ENCODE measurements at places on chromosomes 5 and 9. TPM values are rescaled to one million over a fixed set of nuclear protein-coding genes. Genes with fewer than 3 reads are reported as not detected.

RNF224 gene
- not detected for polyA plus RNA-seq

SHB gene
- 0.22 TPM for polyA plus RNA-seq

GRIN1 gene
- not detected for polyA plus RNA-seq

PCDHAC1 gene
- not detected for polyA plus RNA-seq

PCDHB6 gene
- not detected for polyA plus RNA-seq

DCTN3 gene
- 125 TPM for polyA plus RNA-seq

DIAPH1 gene
- polyA plus RNA-seq = 89.7 TPM

UAP1L1 gene
- polyA plus RNA-seq = 0.71 TPM

ANKRD33B gene
- not detected for polyA plus RNA-seq

ATP10B gene
- not detected for polyA plus RNA-seq

FGFR4 gene
- 0.20 TPM for polyA plus RNA-seq

INSL6 gene
- polyA plus RNA-seq = not detected

ZFP2 gene
- 0.82 TPM for polyA plus RNA-seq

PCDHB5 gene
- polyA plus RNA-seq = not detected

ARHGEF37 gene
- polyA plus RNA-seq = 0.46 TPM

FCN2 gene
- polyA plus RNA-seq = not detected

TSLP gene
- not detected for polyA plus RNA-seq

SPATA31E1 gene
- not detected for polyA plus RNA-seq

PROB1 gene
- polyA plus RNA-seq = 0.26 TPM

CAMK2A gene
- not detected for polyA plus RNA-seq

GMCL2 gene
- not detected for polyA plus RNA-seq

PTGES gene
- polyA plus RNA-seq = not detected

CRHBP gene
- not detected for polyA plus RNA-seq

MORN5 gene
- not detected for polyA plus RNA-seq

IRX4 gene
- not detected for polyA plus RNA-seq

SRD5A1 gene
- polyA plus RNA-seq = 2.9 TPM

TMEM174 gene
- polyA plus RNA-seq = not detected

ROPN1L gene
- polyA plus RNA-seq = 1.9 TPM

SLC12A7 gene
- polyA plus RNA-seq = 6.4 TPM

OR13J1 gene
- not detected for polyA plus RNA-seq

GLRA1 gene
- polyA plus RNA-seq = not detected

C9orf152 gene
- not detected for polyA plus RNA-seq

SH3RF2 gene
- polyA plus RNA-seq = not detected

CA9 gene
- polyA plus RNA-seq = not detected

WNK2 gene
- not detected for polyA plus RNA-seq

PHF24 gene
- polyA plus RNA-seq = not detected

CXCL14 gene
- polyA plus RNA-seq = not detected

IL4 gene
- polyA plus RNA-seq = not detected

PCDHB16 gene
- polyA plus RNA-seq = not detected

INSL4 gene
- polyA plus RNA-seq = not detected

ARL14EPL gene
- not detected for polyA plus RNA-seq

TIMD4 gene
- 1.6 TPM for polyA plus RNA-seq

RLN1 gene
- polyA plus RNA-seq = 3.1 TPM

TBC1D9B gene
- 58.5 TPM for polyA plus RNA-seq

CNTFR gene
- polyA plus RNA-seq = not detected

ADAMTS19 gene
- polyA plus RNA-seq = not detected

SERF1A gene
- 1.6 TPM for polyA plus RNA-seq

AK1 gene
- polyA plus RNA-seq = 0.09 TPM

PAX5 gene
- not detected for polyA plus RNA-seq

FUT7 gene
- polyA plus RNA-seq = 0.25 TPM

PCDHGB4 gene
- not detected for polyA plus RNA-seq

NRG2 gene
- not detected for polyA plus RNA-seq

LHX2 gene
- not detected for polyA plus RNA-seq

FAM221B gene
- polyA plus RNA-seq = not detected
